ENCODE measurements at places on chromosomes 11 and 22. TPM values are rescaled to one million over a fixed set of nuclear protein-coding genes. Genes with fewer than 3 reads are reported as not detected.

DNA sequence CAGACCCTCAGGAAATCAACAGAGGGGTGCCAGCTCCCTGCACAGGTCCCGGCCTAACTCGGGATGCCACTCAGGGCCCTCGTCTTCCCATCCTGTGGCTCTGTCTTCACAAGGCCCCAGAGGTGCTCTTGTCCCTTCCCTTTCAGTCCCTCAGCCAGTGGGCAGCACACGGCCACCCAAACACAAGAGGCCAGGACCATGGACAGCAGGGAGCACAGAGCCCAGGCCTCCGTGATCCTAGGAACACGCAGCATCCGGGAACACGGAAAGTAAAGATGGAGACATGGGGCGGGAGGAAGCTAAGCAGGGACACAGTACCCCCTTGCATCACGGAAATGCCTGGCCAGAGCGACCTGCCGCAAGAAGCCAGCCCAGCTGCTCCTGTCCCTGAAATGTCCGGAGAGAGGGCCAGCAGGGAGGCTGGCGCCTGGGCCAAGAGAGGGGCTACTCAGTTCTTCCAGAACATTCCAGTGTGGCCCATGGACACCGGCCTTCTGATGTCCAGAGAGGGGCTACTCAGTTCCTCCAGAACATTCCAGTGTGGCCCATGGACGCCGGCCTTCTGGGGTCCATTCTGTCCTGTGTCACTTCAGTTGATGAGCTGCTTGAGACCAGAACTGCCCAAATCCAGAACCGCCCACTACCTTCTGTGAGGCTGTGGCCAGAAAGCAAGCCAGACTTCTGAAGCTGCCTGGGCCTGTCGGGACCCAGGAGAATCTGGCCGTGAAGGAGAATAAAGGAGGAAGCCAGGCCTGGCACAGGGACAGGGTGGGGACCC lies 274.0 kb downstream of the BRD1 start:
- no peak for DNase-seq

- no peak for DNase-seq
Measured at GRCh38 chr11:18324381-18324780, 2.0 kb downstream of the GTF2H1 start.

GRCh38 chr11:115241899-115242298 lies 262.3 kb downstream of the CADM1 start:
- DNase-seq, result no peak

GRCh38 chr11:20355221-20356219 lies 8.0 kb upstream of the HTATIP2 start:
- no peak for DNase-seq

- DNase-seq, result no peak
Measured at GRCh38 chr11:112628676-112629075, 332.5 kb upstream of the NCAM1 start.

- DNase-seq, result no peak
Measured at GRCh38 chr22:22395245-22395644, 113.3 kb downstream of the ZNF280B start.

ARHGAP8 gene
- total RNA-seq, result not detected

DNA sequence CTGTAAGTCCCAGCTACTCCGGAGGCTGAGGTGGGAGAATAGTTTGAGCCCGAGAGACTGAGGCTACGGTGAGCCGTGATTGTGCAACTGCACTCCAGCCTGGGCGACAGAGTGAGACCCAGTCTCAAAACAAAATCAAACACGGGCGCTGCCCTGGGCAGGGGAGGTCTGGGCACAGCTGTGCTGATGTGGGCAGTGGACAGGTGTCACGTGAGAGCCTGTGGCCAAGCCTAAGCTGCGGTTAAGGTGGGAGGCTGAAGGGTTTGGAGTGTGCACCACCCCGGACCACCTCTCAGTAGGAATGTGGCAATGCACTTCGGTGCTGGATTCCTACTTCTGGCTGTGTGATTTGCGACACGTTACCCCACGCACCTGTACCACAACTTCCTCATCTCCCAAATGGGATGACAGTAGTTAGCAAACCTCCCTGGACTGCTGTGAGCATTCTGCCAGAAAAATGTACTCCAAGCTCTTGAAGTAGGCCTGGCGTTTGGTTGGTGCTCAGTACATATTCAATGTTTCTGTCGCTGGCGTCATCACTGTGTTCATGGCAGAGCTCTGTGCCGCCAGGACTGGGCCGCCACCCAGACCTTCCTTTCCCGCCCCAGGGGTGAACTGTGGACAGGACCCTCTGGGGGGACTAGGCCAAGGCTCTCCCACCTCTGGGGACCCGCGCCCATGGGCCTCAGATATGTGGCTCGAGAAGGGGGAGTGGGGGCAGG lies 807 bp upstream of the ZNF74 start:
- DNase-seq, result peak; percentile 17

LRRN4CL gene
- total RNA-seq, result 2.6 TPM

CST6 gene
- not detected for total RNA-seq

MFNG gene
- 5.1 TPM for total RNA-seq

- no peak for DNase-seq
Measured at GRCh38 chr22:48407256-48407955, 1420.3 kb downstream of the BRD1 start.

GRCh38 chr11:9208726-9209501 lies 56.2 kb downstream of the DENND5A start:
- DNase-seq, result no peak

ART1 gene
- 2.8 TPM for total RNA-seq

GRCh38 chr11:77734890-77735289 lies 85.6 kb downstream of the RSF1 start:
- no peak for DNase-seq

GRCh38 chr11:1739576-1739975 lies 10.8 kb downstream of the IFITM10 start:
- DNase-seq, result no peak

- no peak for DNase-seq
Measured at GRCh38 chr22:46792061-46792796, 29.8 kb downstream of the TBC1D22A start.

DNA sequence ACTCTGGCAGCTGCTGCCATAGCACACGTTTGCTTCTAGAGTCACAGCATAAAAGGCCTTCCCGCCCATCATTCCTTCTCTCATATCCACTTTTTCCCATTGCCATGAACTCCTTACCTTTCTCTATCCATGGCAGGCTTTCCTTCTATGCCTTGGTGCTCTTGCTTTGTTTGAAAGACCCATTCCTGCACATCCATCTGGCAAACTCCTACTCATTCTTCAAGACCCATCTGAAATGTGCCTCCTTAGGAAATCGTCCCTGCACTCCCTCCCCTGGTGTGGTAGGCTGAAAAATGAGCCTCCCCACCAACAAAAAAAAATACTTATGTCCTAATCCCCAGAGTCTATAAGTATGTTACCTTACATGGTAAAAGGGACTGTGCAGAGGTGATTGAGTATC lies 100.3 kb downstream of the TENM4 start:
- no peak for DNase-seq

GRCh38 chr11:19392321-19392720 lies 151.6 kb upstream of the E2F8 start:
- DNase-seq, result no peak

GRCh38 chr22:27627444-27627833 lies 174.1 kb downstream of the MN1 start:
- no peak for DNase-seq

- no peak for DNase-seq
Measured at GRCh38 chr11:110715541-110715940, 3.3 kb upstream of the ARHGAP20 start.

DNA sequence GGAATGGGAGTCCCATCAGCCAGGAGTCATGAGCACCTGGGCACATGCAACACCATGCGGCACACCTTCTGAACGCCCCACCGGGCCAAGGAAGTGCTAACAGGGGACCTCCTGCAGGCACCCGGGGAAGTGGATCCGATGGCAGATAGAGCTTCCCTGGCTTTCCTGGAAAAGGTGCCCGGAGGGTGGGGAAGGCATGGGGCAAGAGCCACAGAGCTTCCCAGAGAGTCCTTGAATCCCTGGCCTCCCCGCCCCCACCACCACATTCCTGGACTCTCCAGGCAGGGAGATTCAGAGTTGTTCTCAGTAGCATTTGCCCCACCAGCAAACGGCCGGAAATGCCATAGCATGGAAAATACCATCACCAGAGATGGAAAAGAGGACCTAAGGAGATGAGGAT lies 8.3 kb downstream of the TRIM29 start:
- DNase-seq, result no peak

RTN4RL2 gene
- total RNA-seq, result 0.82 TPM

GRCh38 chr11:34653851-34654482 lies 33.1 kb downstream of the EHF start:
- no peak for DNase-seq

DNA sequence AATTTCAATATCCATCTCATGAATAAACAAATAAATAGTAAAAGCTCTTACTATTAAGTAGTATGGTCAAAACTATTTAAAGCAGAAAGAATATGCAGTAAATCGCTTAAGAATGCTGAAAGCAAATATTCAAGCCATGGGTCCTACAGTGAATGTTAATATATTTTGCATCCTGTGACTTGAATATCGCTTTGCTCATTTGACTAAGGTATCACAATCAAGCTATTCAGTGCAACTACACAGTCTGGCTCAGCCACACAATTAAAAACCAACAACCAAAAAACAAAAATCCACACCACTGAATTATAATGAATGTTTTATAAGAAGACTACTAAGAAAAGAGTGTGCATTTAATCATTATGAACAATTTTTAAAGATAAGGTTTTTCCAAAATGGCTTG lies 45.3 kb downstream of the RAB6A start:
- no peak for DNase-seq

DNA sequence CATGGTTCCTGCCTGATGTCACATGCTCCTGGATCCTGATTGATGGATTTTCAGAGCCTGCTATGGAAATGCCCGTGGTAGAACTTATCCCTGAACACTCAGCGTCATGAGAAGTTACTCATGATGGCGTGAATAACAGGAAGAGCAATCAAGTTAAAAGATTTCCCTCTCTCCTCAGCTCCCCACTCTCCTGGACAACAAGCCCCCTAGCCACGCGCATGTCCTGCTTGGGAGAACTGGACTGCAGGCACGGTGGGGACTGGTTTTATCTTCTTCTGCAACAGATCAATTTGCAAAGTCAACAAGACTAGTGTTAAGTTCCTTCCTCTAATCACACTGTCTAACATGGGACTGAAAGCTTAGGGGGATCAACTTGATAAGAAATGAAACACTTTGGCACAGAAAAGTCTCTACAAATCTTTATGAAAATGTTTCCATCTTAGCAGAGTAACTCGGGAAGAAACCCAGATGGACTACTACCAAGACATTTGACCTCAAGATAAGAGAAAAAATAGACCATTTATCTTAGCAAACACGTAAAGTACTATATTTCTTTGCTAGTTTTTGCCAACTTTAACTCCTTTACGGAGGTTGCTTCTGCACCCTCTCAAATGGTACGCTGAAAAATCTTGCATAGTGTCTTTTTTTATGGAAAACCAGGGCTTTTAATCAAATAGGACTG lies 27.6 kb downstream of the POU2AF1 start:
- no peak for DNase-seq

DNA sequence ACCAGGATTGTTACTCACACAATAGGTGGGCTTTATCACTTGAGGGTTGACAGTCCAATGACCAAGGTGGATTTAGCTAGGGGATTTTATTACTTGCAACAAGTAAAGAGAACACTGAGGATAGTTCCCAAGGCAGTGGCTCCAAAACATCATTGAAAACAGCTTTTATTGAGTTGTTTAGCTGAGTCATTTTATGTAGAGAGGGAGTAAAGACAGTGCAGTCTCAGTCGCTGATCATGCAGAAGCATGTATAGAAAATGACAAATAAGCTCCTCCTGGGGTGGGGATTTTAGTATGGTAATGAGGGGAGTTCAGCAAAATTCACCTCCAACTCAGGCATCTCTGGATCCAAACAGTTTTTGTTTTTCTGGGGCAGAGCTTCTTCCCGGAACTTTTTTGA lies 163.0 kb upstream of the CCDC179 start:
- DNase-seq, result no peak

- DNase-seq, result no peak
Measured at GRCh38 chr11:94130298-94131046, 1.8 kb downstream of the PANX1 start.

- DNase-seq, result no peak
Measured at GRCh38 chr22:37636949-37637273, 2.6 kb upstream of the SH3BP1 start.

DNA sequence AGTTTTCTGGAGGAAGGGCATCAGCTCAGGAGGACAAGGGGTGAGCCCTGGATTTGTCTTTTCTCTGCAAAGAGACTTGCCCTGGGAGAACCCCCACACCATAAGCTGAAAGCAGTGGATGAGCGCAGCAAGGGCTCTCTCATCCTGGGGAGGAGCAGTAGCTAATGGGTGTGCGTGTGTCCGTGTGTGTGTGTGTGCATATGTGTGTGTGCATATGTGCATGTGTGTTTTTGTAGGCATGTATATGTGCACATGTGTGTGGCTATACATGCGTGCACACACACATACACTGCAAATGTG lies 45.3 kb downstream of the SMIM38 start:
- DNase-seq, result no peak

- DNase-seq, result peak; percentile 94
Measured at GRCh38 chr11:73661035-73661628, 14.8 kb downstream of the PLEKHB1 start.

CARD16 gene
- total RNA-seq, result 6.7 TPM

GRCh38 chr11:29657709-29658108 lies 359.1 kb downstream of the KCNA4 start:
- peak; percentile 6 for DNase-seq

TEX54 gene
- total RNA-seq, result not detected

GRCh38 chr11:125890447-125891100 lies 3.1 kb downstream of the HYLS1 start:
- no peak for DNase-seq

- peak; percentile 64 for DNase-seq
Measured at GRCh38 chr11:64206457-64207255, at the start of gene FERMT3. FERMT3 (plus strand) TSS chr11:64206721; CDS start chr11:64207365, 644 bp downstream.

GRCh38 chr11:77517226-77517625 lies 43.3 kb upstream of the PAK1 start:
- no peak for DNase-seq

OMP gene
- not detected for total RNA-seq

MIOX gene
- not detected for total RNA-seq

- DNase-seq, result no peak
Measured at GRCh38 chr11:103609117-103610066, 427.0 kb upstream of the DDI1 start.

CCDC157 gene
- 0.11 TPM for total RNA-seq

Data from heart right ventricle (tissue), 16 donors.